ENCODE measurements at places on chromosomes 5 and 9.

DNA sequence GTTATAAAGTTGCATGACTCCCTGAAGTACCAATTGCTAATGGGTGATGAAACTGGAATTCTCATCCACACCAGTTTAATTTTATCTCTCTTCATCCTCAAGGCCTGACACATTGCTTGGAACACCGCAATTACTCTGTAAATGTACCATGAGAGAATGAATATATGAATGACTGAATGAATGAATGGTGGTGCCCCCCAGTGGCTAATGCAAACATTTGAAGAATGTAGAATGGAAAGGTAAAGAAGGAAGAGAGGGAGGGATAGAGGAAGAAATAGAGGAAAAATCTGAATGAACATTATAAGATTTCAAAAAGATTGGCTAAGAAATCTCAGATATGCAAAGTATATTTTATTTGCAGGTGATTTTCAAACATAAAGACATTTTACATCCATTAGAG is 13.1 kb downstream of the PAPPA start:
- DNase-seq, result no peak

DNA sequence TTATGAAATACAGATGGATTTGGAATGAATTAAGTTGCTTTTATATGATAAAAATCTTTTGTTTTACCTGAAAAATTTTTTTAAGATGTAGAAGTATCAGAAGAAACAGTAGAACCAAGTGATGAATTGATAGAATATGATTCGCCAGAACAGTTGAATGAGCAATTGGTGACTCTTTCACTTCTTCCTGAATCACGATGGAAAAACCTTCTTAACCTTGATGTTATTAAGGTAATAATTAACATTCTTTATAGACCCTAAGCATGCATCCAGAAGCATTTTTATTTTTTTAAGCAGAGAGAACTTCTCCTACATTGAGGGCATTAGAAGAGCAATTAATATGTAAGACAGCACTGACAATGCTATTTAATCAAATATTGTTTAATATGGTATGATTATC is 28.8 kb downstream of the WDR36 start:
- DNase-seq, result no peak

GRCh38 chr5:2754581-2755075 is 3.2 kb upstream of the IRX2 start:
- no peak for DNase-seq

DNA sequence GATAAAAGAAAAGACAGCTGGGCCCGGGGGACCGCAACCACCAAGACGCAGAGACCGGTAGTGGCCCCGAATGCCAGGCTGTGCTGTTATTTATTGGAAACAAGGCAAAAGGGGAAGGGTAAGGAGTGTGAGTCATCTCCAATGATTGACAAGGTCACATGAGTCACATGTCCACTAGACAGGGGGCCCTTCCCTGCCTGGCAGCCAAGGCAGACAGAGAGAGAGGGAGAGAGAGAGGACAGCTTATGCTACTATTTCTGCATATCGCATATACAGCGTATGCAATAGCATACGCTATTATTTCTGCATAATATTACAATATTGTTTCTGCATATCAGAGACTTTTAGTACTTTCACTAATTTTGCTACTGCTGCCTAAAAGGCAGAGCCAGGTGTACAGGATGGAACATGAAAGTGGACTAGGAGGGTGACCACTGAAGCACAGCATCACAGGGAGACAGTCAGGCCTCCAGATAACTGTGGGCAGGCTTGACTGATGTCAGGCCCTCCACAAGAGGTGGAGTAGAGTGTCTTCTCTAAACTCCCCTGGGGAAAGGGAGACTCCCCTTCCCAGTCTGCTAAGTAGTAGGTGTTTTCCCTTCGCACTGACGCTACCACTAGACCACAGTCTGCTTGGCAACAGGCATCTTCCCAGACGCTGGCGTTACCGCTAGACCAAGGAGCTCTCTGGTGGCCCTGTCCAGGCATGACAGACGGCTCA is 50.3 kb downstream of the RFX3 start:
- no peak for DNase-seq

- DNase-seq, result no peak
These were observed 135.3 kb downstream of the DRD1 start for GRCh38 chr5:175308701-175309100.

DNA sequence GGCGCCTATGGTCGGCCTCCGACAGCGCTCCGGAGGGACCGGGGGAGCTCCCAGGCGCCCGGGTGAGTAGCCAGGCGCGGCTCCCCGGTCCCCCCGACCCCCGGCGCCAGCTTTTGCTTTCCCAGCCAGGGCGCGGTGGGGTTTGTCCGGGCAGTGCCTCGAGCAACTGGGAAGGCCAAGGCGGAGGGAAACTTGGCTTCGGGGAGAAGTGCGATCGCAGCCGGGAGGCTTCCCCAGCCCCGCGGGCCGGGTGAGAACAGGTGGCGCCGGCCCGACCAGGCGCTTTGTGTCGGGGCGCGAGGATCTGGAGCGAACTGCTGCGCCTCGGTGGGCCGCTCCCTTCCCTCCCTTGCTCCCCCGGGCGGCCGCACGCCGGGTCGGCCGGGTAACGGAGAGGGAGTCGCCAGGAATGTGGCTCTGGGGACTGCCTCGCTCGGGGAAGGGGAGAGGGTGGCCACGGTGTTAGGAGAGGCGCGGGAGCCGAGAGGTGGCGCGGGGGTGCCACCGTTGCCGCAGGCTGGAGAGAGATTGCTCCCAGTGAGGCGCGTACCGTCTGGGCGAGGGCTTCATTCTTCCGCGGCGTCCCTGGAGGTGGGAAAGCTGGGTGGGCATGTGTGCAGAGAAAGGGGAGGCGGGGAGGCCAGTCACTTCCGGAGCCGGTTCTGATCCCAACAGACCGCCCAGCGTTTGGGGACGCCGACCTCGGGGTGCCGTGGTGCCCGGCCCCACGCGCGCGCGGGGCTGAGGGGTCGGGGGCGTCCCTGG is 561 bp downstream of the DAPK1 start:
- no peak for DNase-seq

GRCh38 chr5:78899922-78900362 is 85.2 kb downstream of the ARSB start:
- DNase-seq, result no peak

GRCh38 chr5:74953554-74953936 is 87.4 kb upstream of the FAM169A start:
- no peak for DNase-seq

- DNase-seq, result no peak
These were observed 142.0 kb downstream of the MTX3 start for GRCh38 chr5:79849061-79849460.

DNA sequence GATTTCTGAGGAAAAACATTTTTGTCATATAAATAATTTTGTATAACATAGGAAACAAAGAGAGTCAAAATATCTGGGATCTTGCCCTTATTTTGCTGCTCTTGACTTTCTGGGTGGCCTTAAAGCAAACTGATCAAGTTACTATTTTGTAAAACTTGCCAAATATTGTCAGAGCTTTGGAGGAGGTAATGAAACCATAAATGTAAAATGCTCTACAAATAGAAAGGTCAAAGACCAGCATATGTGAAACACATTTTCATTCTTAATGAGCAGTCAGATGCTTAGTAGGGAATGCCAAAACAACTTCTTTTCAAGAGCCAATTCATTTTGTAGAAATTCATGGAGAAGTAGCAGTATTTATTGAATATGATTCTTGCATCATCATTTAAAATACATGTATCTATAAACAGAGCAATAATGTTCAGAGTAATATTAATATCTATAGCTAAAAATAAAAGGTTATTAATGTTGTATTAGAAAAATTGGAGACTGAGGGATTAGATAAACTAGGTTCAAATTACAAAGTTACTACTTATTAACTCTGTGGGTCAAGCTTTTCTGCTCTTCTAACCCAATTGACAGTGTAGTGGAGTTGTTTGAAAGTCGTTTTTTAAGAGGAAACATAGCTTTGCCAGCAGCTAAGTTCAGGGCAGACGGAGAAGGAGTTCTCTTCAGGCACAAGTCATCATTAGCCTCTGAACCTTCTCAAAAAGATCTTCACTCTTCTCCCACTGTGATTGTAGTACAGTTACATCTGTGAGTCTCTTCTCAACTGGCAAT is 2053.1 kb downstream of the EFNA5 start:
- DNase-seq, result no peak

GRCh38 chr5:134026521-134027287 is 21.9 kb upstream of the VDAC1 start:
- no peak for DNase-seq

DNA sequence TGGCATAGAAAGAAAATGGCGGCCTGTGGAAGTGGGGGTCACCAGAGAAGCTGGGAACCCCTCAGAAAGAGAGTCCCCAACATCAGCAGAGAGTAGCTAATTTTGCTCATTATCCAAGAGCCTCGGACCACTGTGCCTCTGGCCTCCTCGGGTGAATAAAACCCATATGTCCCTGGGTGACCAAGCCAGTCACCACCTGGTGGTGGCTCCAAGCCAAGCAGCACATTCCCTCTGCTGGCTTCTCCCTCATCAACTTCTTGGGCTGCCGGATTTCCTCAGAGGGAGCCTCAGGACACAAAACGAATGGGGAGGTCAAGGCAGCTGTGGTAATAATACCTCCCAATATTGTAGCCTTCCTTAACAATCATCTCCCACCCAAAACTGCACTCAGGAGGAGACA is 242.5 kb downstream of the NFIB start:
- DNase-seq, result no peak

DNA sequence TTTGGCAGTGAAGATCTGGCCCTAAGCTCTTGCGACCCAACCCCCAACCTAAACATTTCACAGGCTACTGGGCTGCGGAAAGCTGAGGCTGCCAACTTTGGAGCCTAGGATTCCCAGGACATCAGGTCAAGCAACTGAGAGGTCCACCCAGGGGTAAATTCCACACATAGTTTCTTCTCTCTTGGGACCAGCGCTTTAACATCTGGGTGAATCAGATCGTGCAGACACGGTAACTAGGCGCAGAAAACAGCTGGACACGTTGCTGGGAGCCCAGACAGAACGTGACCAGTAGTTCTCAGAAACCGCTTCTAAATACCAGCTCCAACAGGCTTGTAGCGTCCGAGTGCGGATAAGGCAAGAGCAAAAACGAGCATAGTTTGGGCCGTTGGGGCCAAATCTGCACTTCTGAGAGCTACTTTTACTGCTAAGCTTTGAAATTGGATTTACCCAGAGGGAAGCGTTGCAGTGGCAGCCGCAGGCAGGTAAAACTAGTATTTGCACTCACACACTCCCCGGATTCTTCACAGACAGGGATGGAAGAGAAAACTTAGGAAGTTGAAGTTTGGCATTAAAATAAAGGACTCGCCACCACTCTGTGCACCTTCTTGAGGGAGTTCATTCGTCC is 11.8 kb downstream of the ITGA1 start:
- no peak for DNase-seq

DNA sequence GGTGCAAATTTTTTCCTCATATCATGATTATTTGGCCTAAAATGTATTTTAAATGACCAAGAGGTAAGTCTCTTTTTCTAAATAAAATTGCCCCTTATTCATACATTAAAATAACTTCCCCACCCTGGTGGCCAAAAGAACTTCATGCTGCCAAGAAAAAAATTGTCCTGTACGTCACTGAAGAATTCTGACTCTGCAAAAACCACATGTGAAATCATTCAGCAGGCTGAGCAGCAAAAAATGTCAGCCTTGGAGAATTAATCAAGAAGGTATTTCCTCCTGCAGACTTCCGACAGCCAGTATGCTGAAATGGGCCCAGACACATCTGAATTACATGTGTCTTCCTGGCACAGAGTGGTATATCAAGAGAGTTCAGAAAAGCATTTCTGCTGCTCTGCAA is 94.6 kb upstream of the HMHB1 start:
- no peak for DNase-seq

DNA sequence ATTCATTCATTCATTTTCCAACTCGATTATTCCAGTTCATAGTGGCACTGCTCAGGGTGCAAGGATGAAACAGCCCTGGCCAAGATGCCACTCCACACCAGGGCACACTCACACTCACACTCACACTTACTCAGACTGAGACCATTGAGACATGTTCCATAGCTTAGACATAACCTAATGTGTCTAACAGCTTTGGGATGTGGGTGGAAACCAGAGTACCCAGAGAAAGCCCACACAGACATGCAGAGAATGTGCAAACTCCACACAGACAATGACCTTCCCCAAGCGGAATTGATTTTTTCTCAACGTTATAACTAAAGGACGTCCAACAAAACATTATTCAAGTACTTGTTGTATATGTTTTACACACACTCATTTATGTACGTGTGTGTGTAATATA is 1363.5 kb downstream of the EFNA5 start:
- DNase-seq, result no peak
